GM23248 (cell line): ENCODE measurements at places on chromosomes 7 and 10. TPM values are rescaled to one million over a fixed set of nuclear protein-coding genes. Genes with fewer than 3 reads are reported as not detected.

Gene FZD1
- total RNA-seq = 15.1 and 18.5 TPM in 2 replicates

Gene FBXL13
- total RNA-seq = under 0.01 and 0.43 TPM in 2 replicates

Gene NANOS1
- under 0.01 and 1.3 TPM in 2 replicates for total RNA-seq

Gene ETV1
- 13.7 and 14.5 TPM in 2 replicates for total RNA-seq

Gene WASL
- total RNA-seq = 11.6 and 13.2 TPM in 2 replicates

Gene EBLN1
- total RNA-seq = not detected in 2 replicates

Gene GBX1
- total RNA-seq = not detected in 2 replicates

Gene SPAM1
- not detected in 2 replicates for total RNA-seq

Gene UBTD1
- 16.2 and 20.8 TPM in 2 replicates for total RNA-seq

Gene LBX1
- not detected in 2 replicates for total RNA-seq

Gene GDI2
- total RNA-seq = 311 and 350 TPM in 2 replicates

Gene CDC14C
- 0.11 TPM in 1 of 2 replicates, not detected in the other for total RNA-seq

Gene ACBD7
- total RNA-seq = 0.11 and 0.13 TPM in 2 replicates

Gene INA
- total RNA-seq = not detected in 2 replicates

Gene SORCS1
- not detected in 2 replicates for total RNA-seq

Gene KLLN
- 1.1 TPM in 1 of 2 replicates, not detected in the other for total RNA-seq

Gene PFKP
- 137 and 159 TPM in 2 replicates for total RNA-seq

Gene RADIL
- total RNA-seq = 0.13 and 4.3 TPM in 2 replicates

Gene CNPY1
- not detected in 2 replicates for total RNA-seq

Gene SLC13A4
- total RNA-seq = 0.11 TPM in 1 of 2 replicates, not detected in the other

Gene TACR2
- total RNA-seq = 0.54 TPM in 1 of 2 replicates, not detected in the other

Gene FEZF1
- not detected in 2 replicates for total RNA-seq

Gene JCAD
- total RNA-seq = 24.3 and 24.8 TPM in 2 replicates

Gene MACC1
- total RNA-seq = 0.11 and 0.13 TPM in 2 replicates

Gene FAM241B
- total RNA-seq = not detected in 2 replicates

Gene SLC16A12
- total RNA-seq = not detected in 2 replicates

Gene CPA1
- not detected in 2 replicates for total RNA-seq

Gene LIMK1
- total RNA-seq = 30.0 and 37.3 TPM in 2 replicates

Gene GARS1
- 232 and 313 TPM in 2 replicates for total RNA-seq

Gene ARF5
- total RNA-seq = 263 and 269 TPM in 2 replicates

Gene MBL2
- not detected in 2 replicates for total RNA-seq

Gene WNT8B
- total RNA-seq = not detected in 2 replicates

Gene VPS37D
- 3.5 and 5.9 TPM in 2 replicates for total RNA-seq

Gene BHLHA15
- not detected in 2 replicates for total RNA-seq

Gene MRLN
- total RNA-seq = not detected in 2 replicates

Gene PRKCQ
- total RNA-seq = not detected in 2 replicates

Gene COL13A1
- total RNA-seq = 17.2 and 17.3 TPM in 2 replicates

Gene AIFM2
- 5.7 and 7.1 TPM in 2 replicates for total RNA-seq

Gene KCNIP2
- 0.22 TPM in 1 of 2 replicates, not detected in the other for total RNA-seq

Gene AKR1B15
- not detected in 2 replicates for total RNA-seq

Gene SLC18A3
- total RNA-seq = not detected in 2 replicates

Gene INMT
- total RNA-seq = 0.13 TPM in 1 of 2 replicates, not detected in the other

Gene TFR2
- total RNA-seq = 0.11 and 0.51 TPM in 2 replicates

Gene TEX47
- total RNA-seq = not detected in 2 replicates

Gene TAS2R4
- total RNA-seq = 0.32 and 0.51 TPM in 2 replicates

Gene HABP2
- total RNA-seq = not detected in 2 replicates

Gene CDNF
- total RNA-seq = 0.32 and 1.0 TPM in 2 replicates

Gene LEP
- 0.22 TPM in 1 of 2 replicates, not detected in the other for total RNA-seq

Gene NUTM2D
- total RNA-seq = 0.65 and 2.3 TPM in 2 replicates
